ENCODE measurements at places on chromosomes 7 and 10.

DNA sequence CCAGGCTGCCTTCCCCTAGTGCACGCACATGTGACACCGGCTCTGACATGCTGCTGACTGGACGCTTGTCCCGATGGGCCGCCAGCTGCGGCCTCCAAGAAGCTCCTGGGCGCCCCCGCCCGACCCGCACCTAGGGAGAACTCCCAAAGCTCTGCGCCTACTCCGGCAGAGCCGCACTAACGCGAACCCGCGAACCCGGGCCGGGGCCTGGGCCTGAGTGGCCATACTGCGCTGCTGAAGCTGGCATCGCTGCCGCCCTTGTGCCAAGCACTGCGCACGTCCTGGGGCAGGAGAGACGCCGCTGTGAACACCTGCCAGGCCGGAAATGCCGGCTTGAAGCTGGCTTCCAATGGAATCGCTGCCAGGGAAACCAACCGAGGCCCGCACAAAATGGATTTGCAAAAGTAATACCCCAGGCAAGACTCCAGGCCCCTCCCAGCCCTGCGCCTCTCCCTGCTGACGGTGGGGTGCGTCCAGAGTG lies 85.1 kb downstream of the WASHC2A start:
- no peak for DNase-seq

GRCh38 chr10:117221156-117221711 lies 19.7 kb upstream of the SLC18A2 start:
- peak; percentile 18 for DNase-seq

- no peak for DNase-seq
Observed at GRCh38 chr7:124655990-124656389, 109.6 kb downstream of the GPR37 start.

- DNase-seq = no peak
Observed at GRCh38 chr10:324593-324992, 189.3 kb downstream of the ZMYND11 start.

DNA sequence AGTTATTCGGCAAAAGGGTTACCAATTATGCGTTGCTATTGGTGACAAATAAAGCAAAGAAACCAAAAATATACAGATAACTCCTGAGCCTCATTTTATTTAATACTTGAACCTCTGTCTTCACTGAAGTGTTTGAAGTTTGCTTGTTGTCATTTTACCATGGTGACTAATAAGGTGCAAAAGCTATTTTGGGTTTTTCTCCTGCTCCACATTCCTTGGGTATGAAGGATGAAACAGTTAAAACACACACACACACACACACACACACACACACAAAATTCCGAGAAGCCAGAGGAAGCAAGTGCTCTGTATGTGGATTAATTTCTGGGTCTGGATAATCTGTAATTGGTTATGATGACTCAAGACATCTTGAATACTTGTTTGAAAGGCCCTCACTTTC lies 246.5 kb downstream of the COBL start:
- no peak for DNase-seq

- DNase-seq = no peak
Observed at GRCh38 chr7:17039372-17039771, 157.6 kb upstream of the AGR3 start.

DNA sequence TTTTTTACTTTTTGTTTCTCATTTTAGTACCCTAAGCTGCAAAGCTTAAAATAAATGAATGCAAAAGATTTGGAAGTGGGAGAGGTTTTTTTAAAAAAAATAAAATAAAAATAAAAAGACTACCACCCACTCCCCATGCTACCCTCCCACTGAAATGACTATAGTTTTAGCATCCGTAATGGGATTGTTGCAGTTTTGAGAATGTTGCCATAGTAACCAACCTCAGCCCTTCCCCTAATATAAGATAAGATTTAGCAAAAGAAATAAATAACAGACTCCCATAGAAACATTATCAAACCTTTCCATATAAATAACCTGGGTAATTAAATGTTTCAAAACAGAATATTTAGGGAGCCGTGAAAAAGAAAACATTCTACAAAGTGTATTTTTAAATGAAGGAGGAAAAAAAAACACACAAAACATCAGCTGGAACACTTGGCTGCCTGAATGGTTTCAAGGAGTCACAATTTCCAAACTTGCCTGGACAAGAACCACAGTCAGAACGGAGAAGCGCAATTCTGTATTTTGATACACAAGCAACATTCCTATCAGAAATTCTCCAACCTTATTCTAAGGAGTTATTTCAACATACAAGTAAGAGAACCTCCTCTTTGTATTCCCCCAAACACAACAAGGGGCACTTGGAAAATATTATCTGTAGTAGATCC lies 57.4 kb downstream of the DGKI start:
- no peak for DNase-seq

DNA sequence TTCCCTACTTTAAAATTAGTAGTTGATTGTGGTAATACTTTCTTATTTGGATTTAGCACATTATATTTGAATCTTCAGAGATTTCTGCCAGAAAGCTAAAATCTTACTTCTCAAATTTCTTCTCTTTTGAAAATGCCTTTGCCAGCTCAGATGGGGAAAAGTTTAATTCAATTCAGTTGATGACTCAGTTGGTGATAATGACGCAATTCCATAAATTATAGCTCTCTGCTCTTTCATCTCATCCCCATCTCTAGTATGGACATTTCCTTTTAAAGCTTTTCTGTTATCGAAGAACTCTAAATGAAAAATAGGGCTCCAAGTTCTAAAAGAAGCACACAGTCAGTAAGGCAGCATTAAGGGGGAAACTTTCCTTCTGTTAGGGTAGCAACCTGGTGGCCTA lies 25.5 kb downstream of the RNLS start:
- DNase-seq = no peak

GRCh38 chr10:106557053-106557452 lies 607.5 kb downstream of the SORCS1 start:
- no peak for DNase-seq

- no peak for DNase-seq
Observed at GRCh38 chr7:22267930-22268615, 88.9 kb downstream of the RAPGEF5 start.

DNA sequence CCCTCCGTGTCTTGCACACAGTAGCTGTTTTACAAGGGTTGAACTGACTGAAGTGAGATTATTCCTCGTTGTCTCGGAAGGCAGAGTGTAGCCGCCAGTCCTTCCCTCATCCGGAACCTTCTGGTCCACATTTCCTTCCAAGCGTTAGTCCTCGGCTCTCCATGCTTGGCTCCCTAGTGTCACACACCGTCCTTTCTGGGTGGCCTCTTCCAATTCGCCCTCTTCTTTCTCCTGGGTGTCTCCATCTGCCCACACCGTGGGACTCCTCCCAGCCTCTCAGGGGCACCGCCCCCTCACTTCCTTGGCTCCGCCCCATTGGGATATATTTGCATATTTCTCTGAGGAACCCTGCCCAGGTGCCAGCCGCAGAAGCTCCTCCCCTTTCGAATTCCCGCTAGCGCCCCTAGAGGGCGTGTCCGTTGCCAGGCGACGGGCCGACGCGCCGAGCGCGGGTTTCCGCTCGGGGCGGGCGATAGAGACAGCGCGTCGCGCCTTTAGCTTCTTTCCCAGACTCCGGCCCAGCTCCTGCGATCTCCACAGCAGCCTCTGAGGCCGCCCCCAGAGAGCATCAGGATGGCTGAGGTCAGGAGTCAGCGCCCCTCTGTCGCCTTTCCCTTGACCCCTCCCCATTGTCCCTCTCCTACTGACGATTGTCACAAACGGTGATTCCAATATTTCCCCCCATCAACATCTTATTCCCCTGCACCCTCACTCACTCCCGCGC lies at the start of gene CFAP58:
TSS of gene CFAP58 (plus strand) at position 509 of the 724 bp plus-strand sequence. CDS start at position 574, 65 bp downstream.
- DNase-seq = peak; percentile 78

- DNase-seq = no peak
Observed at GRCh38 chr10:102113956-102114857, 6.0 kb downstream of the LDB1 start.

DNA sequence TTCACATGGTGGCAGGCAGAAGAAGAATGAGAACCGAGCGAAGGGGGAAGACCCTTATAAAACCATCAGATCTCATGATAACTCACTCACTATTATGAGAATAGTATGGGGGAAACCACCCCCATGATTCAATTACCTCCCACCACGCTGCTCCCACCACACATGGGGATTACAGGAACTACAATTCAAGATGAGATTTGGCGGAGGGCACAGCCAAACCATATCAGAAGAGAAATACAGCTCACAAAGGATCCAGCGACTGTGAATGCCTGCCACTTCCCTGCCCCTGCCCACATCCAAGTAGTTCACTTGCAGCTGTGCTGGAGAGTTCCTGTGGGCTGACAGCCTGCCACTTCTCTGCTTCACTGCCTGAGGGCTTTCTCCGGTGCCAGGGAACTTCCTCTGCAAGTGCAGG lies 148.7 kb downstream of the C7orf25 start:
- DNase-seq = no peak

DNA sequence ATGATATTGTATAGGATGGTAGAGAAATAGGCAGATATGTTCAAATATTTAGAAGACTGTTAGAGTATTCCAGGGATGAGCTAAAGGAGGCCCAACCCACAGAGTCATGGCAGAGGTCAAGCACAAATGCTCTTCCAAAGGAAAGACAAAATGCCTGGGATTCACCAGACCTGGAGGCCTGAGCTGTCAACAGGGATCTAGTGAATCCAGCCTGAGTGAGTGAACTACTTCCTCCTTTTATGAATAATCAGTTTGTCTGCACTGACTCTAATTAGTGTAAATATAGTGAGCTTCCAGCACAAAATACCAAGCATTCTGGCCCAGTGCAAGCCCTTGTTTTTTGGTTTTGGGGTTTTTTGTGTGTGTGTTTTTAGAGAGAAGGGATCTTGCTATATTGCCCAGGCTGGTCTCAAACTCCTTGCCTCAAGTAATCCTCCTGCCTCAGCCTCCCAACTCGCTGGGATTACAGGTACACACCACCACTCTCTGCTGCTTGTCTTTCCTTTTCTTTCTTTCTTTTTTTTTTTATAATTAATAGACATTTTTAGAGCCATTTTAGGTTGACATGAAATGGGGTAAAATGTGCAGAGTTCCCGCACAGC lies 244.4 kb downstream of the SKIDA1 start:
- DNase-seq = no peak

DNA sequence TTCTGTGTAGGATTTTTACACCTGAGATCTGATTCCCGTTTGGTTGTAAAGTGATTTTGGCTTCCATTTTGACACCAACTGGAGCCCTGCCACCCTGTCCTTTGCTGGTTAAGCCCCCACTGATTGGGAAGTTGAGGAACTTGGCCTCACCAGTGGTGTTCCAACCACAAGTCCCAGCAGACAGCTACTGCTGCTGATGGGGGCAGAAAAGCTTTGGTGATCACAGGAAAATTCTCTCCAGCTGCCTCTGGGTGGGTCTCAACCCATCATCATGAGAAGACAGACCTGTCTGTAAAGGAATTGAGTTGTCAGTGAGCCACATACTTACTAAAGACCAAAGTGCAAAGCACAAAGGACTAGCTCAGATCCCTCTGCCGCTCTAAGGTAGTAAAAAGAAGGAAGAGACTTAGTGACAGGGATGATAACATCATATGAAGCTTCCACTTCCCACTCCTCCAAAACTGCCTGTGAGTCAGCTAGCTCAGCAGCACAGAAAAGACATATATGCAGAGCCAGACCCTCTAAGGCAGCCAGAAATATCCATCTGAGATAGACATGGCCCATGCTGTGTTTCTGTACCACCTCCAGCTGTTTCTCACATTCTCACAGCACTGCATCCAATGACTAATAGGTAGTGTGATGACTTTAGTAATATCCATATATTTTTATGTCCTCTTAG lies 22.4 kb upstream of the LRRC17 start:
- no peak for DNase-seq

DNA sequence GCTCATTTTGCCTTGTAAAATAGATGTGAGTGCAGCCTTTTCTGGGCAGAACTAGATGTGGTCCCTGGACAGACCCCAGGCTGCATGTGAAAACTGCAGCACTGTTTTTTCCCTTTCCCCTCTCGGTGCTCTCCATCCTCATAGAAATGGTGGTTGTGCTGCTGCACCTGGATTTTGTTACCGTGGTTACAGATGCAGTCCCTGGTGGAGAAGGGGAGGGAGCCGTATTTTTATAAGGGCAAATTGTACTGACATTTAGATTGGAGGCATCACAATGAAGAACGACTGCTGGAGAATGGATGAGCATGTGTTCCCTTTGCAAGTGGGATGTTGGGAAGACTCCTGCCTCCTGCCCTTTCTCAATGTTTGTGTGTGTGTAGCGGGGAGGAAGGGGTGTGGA lies 469.9 kb downstream of the CCSER2 start:
- no peak for DNase-seq

DNA sequence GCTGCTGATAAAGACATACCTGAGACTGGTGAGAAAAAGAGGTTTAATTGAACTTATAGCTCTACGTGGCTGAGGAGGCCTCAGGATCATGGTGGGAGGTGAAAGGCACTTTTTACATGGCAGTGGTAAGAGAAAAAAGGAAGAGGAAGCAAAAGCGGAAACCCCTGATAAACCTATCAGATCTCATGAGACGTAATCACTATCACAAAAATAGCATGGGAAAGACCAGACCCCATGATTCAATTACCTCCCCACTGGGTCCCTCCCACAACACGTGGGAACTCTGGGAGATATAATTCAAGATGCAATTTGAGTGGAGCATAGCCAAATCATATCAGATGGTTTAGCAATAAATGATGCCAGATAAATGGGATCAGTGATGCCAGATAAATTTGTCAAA lies 892.0 kb upstream of the CELF2 start:
- DNase-seq = no peak

GRCh38 chr10:12390733-12391132 lies 41.4 kb downstream of the CAMK1D start:
- DNase-seq = no peak

DNA sequence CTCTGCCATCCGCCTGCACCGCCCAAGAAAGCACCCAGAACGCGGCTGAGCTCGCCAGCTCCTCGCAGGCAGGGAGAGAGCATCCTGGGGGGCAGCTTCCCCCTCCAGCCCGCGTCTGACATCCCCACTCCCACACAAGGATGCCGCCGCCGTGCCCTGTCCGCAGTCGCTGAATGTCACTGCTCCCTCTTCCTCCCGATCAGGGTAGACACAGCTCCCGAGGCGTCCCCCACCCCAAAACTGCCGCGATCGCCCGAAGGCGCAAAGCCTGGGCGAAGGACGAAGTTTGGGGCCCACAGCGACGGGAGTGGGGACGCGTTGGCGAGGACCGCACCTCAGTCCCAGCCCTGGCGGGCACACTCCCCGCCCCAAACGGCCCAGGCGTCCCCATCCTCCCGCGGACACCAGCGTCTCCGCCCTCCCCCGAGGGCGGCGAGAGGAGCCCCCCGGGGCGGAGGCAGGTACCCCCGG lies 1.5 kb upstream of the KAT6B start:
- DNase-seq = no peak

- no peak for DNase-seq
Observed at GRCh38 chr7:106126170-106126938, 14.2 kb upstream of the SYPL1 start.

GRCh38 chr7:155283565-155284194 lies 14.0 kb upstream of the INSIG1 start:
- DNase-seq = no peak

DNA sequence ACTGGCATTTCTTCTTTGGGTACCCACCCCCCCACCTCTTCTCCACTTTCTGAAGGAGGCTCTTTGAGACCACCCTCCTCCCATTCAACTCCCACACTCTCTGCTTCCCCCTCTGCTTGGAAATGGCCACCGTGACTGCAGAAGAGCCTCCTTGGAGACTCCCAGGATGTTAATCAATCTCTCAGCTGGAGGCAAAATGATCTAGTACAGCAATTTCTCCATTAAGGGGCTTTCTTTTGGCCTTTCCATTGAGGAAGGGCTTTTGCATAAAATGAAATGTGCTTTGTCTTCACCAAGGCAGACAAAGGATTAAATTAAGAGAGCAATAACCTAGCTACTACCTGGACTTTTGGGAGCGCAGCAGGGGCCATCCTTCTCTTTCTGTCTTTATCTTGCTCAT lies 26.1 kb downstream of the CDHR3 start:
- DNase-seq = no peak

- DNase-seq = no peak
Observed at GRCh38 chr10:107657851-107658250, 493.3 kb upstream of the SORCS1 start.
